DMS153 (cell line): ENCODE measurements at places on chromosomes 4 and X.

DNA sequence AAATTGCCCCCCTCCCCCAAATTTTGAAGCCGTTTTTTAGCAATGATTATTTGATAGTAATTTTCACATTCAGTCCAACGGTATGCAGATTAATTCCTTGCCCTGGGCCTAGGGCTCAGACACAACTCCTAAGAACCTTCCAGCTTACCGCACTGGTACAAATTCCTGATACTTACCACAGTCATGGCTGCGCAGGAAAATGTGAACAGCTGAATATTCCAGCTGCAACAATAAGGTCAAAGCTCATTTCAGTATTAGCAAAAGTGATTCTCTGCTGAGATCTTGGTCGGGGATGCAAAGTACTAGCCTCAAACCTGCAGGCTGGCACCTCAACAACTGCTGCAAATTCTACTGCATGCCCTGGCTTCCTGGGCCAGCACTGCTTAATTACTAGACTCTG lies 3.0 kb downstream of the ATP11C start:
- no peak for DNase-seq

DNA sequence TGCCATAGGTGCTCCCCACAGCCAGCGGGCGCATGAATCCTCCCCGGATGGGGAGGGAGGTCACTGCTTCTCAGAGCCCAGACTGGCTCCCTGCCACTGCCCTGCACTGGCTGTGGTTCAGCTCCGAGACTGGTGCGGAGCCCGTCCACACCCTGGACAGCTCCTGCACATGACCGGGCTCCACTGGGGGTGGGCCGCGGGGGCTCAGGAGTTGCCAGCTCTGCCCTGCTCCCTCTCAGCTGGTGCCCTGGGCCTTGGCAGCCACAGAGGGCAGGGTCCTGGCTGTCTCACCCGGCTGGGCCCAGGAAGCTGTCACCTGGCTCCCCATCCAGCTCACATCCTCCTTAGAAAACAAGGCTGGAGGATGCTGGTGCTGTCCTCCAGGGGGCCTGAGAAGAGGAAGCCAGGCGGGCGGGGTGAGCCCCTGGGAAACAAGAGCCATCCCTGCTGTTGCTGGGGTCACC lies 64.9 kb upstream of the ADRA2C start:
- no peak for DNase-seq

DNA sequence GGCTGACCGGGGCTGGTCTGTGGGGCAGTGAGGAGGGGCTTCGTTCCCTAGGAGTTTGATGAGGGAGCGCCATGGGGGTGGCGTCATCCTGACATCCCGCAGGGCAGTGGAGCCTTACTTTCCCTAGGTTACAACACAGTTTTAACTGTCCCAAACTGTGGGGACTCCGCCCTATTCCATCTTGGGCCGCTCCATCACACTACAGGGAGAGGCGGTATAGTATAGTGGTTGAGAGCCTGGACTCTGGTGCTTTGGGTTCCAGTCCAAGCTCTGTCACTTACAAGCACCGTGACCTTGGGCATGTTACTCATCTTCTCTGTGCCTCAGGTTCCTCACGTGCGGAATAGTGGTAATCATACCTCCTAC lies 44.2 kb downstream of the ZNF185 start:
- DNase-seq = no peak

GRCh38 chr4:118997601-118998000 lies 108.9 kb downstream of the SYNPO2 start:
- DNase-seq = no peak

DNA sequence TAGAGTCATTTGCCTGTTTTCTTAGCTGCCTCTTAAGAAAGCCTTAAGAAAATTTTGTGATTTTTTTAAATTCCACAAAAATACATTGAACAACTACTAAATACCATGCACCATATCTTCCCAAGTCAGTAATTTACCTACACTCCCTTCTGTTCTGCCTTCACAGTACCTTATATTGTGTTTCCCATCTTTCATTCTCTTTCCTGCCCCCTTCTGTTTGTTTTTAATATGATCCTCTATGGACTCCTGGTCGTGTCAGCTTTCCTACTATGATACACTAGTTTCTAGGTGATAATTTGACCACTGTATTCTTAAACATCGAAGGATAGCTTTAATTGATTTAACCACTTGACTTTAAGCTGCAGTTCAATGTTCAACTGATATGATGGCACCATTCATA lies 297.7 kb upstream of the HAND2 start:
- DNase-seq = no peak

DNA sequence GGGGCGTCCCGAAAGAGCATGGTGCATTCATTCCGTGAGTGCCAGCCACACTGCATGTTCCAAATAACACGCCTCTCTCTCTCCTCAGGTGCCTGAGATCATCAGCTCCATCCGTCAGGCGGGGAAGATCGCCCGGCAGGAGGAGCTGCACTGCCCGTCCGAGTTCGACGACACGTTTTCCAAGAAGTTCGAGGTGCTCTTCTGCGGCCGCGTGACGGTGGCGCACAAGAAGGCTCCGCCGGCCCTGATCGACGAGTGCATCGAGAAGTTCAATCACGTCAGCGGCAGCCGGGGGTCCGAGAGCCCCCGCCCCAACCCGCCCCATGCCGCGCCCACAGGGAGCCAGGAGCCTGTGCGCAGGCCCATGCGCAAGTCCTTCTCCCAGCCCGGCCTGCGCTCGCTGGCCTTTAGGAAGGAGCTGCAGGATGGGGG lies 54.2 kb downstream of the PTTG2 start:
- DNase-seq = no peak

DNA sequence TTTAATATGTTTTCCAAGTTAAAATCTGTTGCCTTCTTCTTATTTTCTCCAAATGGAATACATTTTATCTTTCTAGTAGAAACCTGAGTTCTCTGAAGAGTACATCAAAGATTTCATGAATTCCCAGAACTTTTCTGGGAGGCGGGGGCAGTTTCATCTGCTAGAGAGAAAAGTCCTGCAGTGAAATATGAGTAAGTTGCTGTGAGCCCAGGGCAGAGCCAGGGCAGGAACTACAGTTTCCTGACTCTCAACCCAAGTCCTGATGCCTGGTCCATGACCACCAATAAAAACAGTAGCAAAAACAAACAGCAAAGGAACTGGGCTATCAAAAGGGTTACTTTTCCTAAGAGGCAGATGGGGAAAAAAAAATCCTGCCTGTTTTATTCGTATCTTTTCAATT lies 239.4 kb upstream of the CTSO start:
- DNase-seq = no peak
